Renal cortex interstitium (tissue), 15 donors: ENCODE measurements at places on chromosomes 5 and 9. TPM values are rescaled to one million over a fixed set of nuclear protein-coding genes. Genes with fewer than 3 reads are reported as not detected.

PCDHGB6 gene
- polyA plus RNA-seq, result 6.7 TPM

FOXD4L4 gene
- 0.12 TPM for polyA plus RNA-seq

ALDOB gene
- 733 TPM for polyA plus RNA-seq

THBS4 gene
- polyA plus RNA-seq, result 18.6 TPM

LEAP2 gene
- polyA plus RNA-seq, result 2.5 TPM

NSG2 gene
- 0.47 TPM for polyA plus RNA-seq

STKLD1 gene
- 4.3 TPM for polyA plus RNA-seq

FOXD4L5 gene
- 0.39 TPM for polyA plus RNA-seq

ZNF608 gene
- polyA plus RNA-seq, result 63.8 TPM

CHSY3 gene
- polyA plus RNA-seq, result 4.0 TPM

GCNT1 gene
- 4.3 TPM for polyA plus RNA-seq

RETREG1 gene
- 39.0 TPM for polyA plus RNA-seq

SURF6 gene
- polyA plus RNA-seq, result 21.2 TPM

GRCh38 chr5:5331848-5332247, 90.6 kb upstream of the ICE1 start:
- DNase-seq, result no peak

DNA sequence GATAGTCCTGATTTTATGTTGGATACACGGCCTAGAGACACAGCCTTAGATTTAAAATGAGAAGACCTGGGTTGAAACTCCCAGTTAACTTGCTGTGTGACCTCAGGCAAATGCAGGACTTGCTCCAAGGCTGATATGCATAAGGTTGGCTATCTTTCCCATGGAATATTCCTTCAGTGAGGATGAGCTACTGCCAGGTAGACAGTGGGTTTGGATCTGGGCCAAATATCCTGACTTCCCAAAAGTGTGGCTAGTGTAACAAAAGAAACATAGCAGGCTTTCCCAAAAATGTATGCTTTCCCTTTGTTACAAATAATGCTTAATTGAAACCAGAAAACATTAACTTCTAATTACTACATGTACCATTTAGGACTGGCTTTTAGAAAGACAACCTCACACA, 697 bp upstream of the XPA start:
- no peak for DNase-seq

DNA sequence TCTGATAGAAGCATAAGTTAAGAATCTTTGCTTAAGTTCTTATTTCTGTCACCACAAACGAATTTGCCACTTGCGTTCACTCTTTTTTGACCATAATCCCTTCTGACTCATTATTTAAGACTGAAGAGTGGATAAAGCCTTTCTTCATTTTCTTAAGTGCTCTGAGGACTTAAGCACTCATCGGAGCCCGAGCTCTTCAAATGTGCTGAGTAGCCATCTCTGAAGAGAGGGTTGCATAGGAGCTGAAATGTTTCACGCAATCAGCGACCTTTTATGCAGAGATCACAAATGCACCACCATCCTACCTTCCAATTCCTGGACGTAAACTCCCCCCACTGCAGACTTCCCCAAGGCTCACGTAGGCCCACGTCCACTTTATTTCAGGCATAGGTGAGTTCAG, 699.2 kb downstream of the IRX1 start:
- DNase-seq, result no peak

- no peak for DNase-seq
These were observed 8.5 kb upstream of the ITGA1 start for GRCh38 chr5:52779213-52779612.

- DNase-seq, result no peak
These were observed 56.3 kb upstream of the ARL15 start for GRCh38 chr5:54366707-54367106.

DNA sequence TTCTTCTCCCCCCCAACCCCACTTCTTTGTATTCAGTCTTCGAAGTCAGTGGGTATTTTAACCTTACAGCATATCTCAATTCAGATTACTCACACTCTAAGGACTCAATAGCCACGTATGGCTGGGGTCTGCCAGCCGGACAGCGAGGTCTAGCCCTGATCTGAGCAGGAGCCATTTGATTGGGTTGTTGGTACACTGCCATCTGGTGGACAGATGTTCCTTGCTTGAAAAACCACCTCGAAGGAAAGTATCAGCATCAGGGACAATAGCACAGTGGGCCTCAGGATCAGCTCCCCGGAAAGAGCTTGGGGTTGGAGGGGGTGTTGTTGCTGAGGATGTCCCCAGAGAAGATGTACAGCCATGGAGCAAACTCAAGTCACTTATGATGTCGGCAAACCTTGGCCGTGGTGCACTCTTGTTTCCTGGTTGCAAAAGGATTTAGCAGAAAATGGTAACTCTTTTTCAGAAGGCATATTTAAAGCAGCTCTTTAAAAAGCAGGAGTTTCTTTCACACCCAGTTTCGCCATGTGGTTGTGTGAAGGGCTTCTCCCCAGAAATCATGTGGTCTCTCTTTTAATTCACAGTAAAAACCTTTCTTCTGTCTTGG, 31.7 kb upstream of the KCNMB1 start:
- peak; percentile 77 for DNase-seq

DNA sequence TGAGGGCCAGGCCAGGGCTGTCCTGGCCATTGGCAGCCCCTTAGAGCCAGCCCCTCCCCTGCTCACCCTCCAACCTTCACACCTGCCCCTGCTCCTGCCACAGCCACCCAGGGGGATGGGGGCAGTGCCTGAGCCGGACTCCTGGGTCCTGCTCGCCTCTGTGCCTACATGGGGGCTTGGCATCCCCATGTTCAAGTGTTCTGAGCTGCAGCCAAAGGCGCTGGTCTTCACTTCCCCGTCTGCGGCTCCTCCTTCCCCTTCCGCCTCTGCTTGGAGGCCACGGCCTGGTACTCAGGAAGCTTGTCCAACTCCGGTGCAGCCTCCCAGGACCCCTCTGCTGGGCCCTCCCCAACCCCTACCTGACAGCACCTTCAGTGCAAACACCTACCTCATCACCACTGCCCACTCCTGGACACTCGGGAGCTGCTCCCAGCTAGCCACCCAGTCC, 2.3 kb upstream of the DNLZ start:
- no peak for DNase-seq

DNA sequence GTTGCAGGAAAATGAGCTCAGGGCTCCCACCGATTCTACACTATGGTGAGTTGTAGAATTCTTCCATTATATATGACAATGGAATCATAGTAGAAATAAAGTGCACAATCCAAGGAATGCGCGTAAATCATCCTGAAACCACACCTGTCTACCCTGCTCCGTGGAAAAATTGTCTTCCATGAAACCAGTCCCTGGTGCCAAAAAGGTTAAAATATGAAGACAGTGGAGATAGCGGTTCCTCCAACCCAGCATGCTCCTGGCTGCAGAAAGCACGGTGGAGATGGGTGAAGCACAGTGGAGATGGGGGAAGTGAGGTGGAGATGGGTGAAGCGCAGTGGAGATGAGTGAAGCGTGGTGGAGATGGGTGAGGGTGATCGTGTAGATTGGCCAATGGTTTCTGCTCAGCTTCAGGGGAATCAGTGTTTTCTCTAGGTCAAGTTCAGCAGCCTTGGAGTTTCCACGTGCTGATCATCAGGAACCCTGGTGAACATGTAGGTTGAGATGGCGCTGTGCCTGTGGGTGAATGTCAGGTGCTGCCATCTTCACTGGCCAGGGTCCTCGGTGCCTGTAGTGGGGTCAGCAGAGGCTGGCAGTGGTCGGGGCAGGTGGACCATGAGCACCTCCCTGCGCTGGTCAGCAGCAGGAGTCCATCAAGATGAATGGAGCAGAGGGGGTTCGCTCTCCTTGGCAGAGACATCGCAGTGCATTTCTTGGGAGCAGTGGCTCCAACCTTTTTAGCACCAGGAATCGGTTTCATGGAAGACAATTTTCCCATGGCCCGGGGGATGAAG, 20.3 kb downstream of the PAEP start:
- no peak for DNase-seq

DNA sequence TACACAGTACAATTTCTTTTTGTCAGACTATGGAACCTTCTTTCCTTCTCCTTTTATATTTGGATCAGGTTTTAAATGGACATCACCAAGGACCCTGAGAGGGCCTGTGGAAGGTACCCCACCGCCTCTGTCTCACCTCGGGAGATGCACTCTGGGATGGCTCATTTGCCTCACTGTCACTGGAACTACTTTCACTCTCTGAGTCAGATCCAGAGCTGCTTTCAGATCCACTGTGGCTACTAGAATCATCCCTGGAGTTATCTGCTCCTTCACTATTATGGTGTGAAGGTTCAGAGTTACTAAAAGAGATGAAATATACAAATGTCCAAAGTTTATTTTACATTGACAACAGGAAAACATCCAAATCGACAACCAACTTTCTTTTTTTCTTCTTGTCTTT, 24.6 kb downstream of the LEAP2 start:
- DNase-seq, result no peak

DNA sequence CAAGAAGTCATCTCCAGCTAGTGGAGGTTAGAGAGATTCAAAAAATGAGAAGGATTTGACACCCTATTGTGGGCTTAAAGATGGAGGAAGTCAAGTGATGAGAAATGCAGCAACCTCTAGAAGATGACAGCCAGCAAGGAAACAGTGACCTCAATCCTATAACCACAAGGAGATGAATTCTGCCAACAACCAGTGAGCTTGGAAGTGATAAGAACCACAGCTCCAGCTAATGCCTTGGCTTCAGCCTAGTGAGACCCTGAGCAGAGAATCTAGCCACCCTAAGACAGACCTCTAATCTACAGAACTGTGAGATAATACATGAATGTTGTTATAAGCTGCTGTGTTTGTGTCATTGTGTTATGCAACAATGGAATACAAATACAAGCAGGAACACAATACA, 262.4 kb downstream of the GRIA1 start:
- DNase-seq, result no peak

- DNase-seq, result no peak
These were observed 109.2 kb downstream of the ANXA2R start for GRCh38 chr5:42930934-42931333.

DNA sequence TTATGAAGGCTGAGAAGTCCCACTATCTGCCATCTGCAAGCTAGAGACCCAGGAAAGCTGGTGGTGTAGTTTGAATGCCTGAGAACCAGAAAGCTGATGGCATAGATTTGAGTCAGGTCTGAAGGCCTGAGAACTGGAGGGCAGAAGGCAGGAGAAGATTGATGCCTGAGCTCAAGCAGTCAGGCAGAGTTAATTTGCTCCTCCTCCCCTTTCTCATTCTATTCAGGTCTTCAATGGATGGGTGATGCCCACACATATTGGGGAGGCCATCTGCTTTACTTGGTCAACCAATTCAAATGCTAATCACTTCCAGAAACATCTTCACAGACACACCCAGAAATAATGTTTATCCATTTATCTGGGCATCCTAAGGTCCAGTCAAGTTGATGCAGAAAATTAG, 87.6 kb upstream of the CPLX2 start:
- no peak for DNase-seq

- DNase-seq, result no peak
These were observed 79.4 kb downstream of the PAM start for GRCh38 chr5:102834438-102834964.

- no peak for DNase-seq
These were observed 50.4 kb downstream of the PPIC start for GRCh38 chr5:122985954-122986721.

DNA sequence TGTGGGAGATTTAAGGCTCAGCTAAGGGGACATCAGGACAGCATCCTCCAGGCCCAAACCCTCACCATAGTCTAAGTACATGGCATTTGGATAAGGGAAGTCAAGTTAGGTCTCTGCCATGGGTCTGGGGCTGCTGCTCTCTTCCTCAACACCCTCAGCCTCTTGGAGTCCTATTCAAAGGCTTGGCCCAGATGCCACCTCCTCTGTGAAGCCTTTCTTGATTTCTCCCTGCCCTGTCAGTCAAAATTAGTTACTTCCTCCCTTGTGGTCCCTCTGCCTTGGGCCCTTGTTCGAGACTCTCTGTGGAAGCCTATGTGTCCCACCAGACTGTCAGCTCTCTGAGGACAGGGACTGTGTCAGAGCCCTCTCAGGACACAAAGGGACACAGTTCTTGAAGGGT, 17.7 kb upstream of the DAB2IP start:
- no peak for DNase-seq

- DNase-seq, result no peak
These were observed 4.6 kb upstream of the DNAJC18 start for GRCh38 chr5:139443831-139444453.

DNA sequence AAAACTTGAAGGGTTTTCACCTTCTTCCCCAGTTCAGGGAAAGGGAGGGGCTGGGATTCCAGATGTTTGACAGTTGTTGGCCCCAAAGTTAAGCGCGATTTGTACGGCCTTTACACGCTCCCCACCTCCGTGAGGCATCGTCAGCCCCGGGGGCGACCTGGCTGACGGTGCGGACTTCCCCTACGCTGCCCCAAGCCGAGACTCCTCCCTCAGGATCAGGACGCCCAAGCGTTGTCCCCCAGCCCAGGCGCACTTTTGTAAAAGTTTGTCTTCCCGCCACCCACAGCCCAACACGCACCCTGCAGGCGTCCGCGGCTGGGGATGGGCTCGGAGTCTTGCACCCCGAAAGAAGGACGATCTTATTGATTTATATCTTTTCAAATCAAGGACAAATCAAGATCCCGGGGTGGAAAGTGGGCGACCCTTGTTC, 713 bp downstream of the MOB3B start:
- no peak for DNase-seq

DNA sequence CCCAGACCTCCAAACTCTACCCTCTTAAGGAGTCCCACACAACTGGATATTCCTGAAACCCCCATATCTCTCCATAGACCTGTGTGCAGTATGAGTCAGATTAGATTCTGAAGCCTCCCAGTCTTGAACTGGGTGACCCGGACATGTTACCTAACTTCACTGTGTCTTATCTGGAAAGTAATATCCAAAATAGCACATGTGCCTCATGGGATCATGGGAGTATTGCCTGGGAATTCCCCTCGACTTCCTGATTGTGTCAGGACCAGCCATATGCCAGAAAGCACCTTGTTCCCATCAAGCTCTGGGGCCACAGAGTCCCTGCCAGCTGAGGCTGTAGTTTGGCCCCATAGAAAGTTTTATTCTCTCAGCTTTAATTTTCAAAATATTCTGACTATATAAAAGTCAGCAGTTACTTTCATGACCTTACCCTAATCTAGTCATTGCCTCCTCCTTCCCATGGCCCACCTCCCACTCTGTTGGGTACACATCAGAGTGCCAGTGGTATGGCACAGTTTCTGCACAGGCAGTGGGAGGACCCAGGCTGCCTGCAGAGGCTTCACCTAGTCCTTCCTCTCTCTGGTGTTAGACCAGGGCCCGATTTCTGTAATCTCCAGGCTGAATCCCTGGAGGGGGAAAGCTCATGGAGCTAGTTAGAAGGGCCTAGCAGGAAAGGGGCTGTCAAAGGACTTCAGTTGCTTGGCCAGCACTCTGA, 19.5 kb upstream of the B4GALT1 start:
- no peak for DNase-seq

DNA sequence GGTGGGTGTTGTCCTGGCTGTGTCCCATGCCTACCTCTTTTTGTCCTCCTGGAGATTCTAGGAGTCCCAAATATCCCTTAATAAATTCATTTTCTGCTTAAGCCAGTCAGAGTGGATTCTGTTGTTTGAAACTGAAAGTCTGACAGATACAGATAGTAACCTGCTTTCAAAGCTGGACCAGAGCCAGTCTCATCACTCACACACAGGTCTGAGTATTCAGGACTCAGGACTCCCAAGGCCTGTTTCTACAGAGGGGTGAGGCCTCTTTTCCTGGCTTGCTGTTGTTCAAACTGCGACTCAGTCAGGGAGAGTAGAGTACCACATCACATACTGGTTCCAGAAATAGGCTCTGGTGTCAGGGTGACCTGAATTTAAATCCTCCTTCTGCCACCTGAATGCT, 190.1 kb downstream of the PAX5 start:
- no peak for DNase-seq

GRCh38 chr5:127529904-127530682, 12.7 kb downstream of the PRRC1 start:
- no peak for DNase-seq
